ENCODE measurements at places on chromosomes 5 and 9. TPM values are rescaled to one million over a fixed set of nuclear protein-coding genes. Genes with fewer than 3 reads are reported as not detected.

The GRAMD2B gene
- polyA plus RNA-seq: 36.9 TPM

The PCDHGA11 gene
- 0.12 TPM for polyA plus RNA-seq

The SYK gene
- polyA plus RNA-seq: 4.1 TPM

The CD180 gene
- 0.02 TPM for polyA plus RNA-seq

The FOXD4L5 gene
- polyA plus RNA-seq: 0.02 TPM

The PGM5 gene
- polyA plus RNA-seq: 0.12 TPM

The CNTLN gene
- polyA plus RNA-seq: 2.3 TPM

The PKD2L2 gene
- not detected for polyA plus RNA-seq

The AHRR gene
- polyA plus RNA-seq: 0.25 TPM

The OCLN gene
- polyA plus RNA-seq: 4.6 TPM

The CNTNAP3 gene
- 15.1 TPM for polyA plus RNA-seq

The TESK1 gene
- 13.1 TPM for polyA plus RNA-seq

The FOCAD gene
- 20.0 TPM for polyA plus RNA-seq

The KCNV2 gene
- polyA plus RNA-seq: not detected

The CATSPER3 gene
- polyA plus RNA-seq: 0.09 TPM

The MED7 gene
- polyA plus RNA-seq: 8.7 TPM

The IL13 gene
- not detected for polyA plus RNA-seq

The PCDHB7 gene
- polyA plus RNA-seq: 0.01 TPM

The PAEP gene
- not detected for polyA plus RNA-seq

All from mammary epithelial cell (primary cell).